GM12864 (cell line): ENCODE measurements at places on chromosomes 3 and 15.

DNA sequence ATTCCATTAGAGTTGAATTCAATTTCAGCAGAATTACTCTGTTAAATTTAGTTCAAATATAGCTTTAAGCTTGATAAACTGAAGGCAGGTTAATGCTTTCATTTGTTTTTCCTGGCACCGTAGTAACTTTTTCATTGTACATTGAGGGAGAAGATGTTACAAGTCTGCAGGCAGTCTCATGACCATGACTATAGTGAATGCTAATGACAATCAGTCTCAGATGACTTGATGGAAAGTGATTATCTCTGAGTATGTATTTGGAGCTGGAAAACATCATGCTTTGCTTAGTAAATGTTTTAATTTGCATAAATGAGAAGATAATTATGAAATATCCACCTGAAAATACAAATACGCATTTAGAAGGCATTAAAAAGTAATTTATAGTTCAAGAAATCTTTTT, 16.0 kb upstream of the RNF7 start:
- no peak for DNase-seq

- DNase-seq: no peak
Observed at GRCh38 chr15:78372880-78373279, 32.7 kb downstream of the CRABP1 start.

DNA sequence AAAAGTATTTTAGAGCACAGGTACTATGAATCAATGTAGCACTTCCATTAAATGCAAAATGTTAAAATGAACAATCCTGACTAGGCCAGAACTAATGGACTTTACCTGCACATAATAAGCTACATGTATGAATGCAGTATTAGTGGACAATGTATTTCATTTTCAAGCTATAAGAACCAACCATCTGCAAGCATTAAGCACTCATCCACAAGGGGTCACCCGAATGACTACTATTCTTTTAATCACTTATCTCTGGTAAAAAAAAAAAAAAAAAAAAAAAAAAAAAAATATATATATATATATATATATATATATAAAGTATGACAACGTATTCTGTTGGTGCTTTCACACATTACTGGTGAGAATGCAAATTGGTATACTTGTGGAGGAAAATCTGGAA, 7.2 kb downstream of the HERC1 start:
- no peak for DNase-seq

GRCh38 chr15:40322531-40323238, 807 bp upstream of the INAFM2 start:
- no peak for DNase-seq

GRCh38 chr3:57087361-57088092, 27.1 kb downstream of the SPATA12 start:
- DNase-seq: no peak

DNA sequence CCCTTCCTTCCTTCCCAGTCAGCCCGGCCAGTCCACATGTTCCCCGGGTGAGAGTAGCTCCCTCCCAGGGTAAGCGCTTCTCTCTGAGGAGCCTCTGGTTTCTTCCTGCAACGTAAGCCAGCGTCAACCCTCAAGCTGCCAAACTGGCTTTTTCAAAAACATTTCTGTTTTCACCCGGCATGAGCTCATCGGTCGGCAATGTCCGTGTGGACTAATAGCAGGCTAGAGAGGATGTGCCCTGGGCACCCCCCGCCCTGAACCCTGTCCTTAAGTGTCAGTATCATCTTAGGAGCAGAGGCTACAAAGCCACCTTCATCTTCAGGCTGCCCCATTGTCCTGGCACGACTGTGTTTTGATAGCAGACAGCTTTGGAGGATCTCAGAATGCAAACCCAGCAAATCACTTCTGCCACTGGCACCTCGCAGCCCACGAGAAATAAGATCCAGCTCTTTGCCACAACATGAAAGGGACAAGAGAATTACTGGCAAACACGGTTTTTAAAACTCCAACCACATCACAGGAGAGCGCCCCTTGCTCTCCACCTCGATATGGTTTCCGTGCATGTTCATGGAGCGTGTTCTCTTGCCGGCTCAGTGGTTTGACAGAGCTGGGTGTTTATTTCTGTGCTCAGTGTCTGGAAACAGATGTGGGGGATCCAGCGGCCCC, 9.9 kb downstream of the ALDH1A3 start:
- no peak for DNase-seq

DNA sequence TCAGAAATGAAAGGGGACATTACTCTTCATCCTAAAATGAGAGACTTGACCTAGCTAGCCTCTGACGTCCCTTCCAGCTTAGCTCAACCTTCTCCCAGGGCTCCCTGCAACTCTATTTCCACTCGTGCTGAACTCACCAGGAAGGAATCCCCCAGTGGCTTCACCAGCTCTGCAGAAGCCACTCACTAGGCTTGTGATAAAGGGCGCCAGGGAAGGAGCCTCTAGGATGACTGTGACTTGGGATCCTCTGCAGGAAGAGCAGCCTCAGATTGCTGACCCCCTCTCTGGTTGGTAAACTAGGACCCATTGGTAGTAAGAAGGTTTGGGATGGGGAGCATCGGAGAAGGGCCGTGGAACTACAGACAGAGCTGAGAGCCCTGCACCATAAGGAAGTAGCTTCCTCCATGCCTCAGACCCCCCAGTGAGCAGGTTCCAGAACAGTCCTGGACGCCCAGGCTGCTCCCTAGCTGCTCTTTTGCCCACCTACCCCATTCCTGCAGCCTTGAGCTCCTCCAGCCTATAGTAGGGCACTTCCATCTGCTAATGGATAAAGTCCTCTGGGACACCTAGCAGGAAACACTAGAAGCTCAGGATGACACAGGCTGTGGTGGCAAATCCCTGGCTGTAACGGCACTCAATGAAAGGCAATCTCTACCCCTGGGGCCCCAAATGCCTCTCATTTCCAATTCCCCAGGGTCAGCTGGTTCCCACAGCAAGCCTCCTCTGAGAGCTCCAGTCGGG, 26.0 kb downstream of the PLA2G4F start:
- no peak for DNase-seq

DNA sequence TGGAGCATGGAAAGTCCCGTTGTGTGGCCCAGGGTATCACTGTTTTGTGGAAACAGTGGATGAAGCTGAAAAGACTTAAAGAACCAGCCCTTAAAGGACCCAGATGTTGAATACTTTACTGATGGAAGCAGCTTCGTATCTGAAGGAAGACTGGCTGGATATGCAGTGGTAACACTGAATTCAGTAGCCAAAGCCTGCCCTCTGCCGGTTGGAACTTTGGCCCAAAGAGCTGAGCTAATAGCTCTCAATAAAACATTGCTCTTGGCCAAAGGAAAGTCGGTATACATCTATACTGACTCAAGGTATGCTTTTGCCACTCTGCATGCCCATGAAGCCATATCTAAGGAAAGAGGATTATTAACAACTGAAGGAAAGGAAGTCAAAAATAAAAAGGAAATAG, 885.4 kb downstream of the PDCD6IP start:
- DNase-seq: no peak
